Cortex of kidney (tissue), 1 donor: ENCODE measurements at places on chromosomes 7 and 10.

DNA sequence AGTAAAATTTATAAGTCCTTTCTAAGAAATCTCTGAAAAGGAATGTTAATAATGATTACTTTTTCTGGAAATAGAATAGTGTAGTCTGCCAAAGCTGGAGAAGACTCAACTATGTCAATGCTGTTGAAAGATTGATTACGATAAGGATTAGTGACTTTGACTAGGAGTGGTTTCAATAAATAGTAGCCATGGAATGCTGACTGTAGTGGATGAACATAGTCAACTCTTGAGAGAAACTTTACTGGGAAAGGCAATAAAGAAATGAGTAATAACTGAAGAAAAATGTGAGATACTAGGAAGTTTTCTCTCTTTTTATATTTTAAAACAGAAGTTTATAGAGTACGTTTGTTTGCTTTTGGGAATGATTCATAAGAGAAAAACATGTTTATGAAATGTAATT, 105.0 kb upstream of the CDK13 start:
- DNase-seq, result no peak

DNA sequence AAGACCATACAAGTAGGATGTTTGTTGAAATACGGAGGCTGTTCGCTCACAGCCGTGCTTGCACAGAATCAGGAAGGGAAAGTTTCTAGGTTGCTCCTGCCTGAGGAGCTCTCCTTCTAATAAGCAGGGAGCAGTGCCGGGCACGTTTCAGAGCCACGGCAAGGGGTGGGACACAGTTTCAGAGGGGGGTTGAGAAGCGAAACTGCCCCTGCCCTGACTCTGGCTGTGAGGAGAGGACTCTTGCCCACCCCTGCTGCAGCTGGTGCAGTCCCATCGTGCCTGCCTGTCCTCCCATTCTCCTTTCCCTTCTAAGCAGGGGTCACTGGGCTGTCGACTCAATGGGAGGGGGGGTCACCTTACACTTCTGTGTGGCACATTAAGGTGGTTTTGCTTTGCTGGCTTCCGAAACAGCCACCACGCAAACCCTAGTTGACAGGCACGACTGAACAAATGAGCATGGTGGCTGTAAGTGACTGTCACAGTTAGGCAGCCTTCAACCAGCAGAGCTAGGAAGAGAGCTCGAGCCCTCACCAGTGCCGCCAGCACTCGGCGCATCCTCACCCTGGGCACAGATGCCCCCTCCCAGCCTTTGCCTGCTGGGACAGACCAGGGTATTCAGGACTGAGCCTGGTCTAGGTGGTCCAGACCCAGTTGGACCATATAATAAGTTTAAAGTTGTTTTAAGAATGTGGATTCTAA, 37.5 kb downstream of the ZNF467 start:
- no peak for DNase-seq

DNA sequence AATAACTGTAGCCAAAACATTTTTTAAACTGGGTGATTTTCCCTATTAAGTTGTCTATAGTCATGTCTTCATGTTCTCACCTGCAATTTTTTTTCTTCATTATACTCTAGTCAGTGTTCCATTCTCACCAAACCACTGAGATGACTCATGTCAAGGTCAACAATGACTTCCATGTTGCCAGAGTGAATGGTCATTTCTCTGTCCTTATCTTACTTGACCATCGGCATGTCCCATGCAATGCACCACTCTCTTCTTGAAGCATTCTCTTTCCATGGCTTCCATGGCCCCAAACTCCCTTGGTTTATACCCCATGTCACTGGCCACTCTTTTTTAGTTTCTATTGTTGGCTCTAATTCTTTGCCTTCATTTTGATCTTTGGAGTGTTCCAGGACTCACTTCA, 173.9 kb downstream of the PPP1R17 start:
- DNase-seq, result no peak

GRCh38 chr10:72812415-72812752, 81.2 kb upstream of the OIT3 start:
- DNase-seq, result no peak

DNA sequence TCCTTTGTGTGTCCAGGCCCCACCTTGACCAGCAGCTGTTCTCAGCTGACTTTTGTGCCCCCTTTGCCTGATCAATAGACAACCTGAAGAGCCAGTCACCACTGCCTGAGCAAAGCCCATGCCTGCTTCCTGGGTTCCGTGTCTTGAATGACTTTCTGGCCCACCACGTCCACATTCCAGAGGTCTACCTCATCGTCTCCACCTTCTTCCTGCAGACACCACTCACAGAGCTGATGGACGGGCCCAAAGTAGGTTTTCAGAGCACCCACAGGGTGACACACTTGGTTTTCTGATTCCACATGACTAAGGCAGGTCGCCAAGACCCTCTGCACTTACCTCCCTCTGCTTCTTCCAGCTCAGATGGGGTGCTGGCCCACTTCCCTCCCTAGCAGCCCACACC, 126.8 kb downstream of the WDFY4 start:
- no peak for DNase-seq

DNA sequence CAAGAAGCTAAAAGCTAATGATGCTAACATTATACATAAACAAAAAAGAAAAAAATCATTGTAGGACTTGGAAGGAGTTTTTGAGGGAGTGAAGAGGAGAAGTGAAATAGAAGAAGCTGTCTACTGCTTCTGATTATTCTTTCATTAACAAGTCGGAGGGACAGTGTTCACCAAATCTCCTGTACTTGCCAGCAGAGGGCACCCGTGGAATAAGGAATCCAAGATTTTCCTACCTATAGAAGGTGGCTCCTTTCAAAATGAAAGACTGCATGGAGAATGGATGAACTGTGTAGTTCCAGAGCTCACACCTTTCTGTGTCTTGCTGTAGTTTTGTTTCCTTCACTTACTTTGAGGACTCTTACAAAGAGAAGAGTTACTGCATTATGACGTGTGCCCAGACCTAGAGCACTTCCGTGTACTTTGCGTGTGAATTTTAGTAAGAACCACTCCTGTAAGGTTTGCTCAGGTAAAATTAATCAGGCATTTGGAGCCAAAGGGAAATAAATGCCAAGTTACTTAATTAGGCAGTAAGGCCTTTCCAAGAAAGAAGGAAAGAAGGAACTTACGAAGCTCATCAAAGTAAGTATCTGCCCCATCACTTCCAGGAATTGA, 145.1 kb downstream of the SEMA3D start:
- no peak for DNase-seq

GRCh38 chr10:93993414-93993781, 333 bp upstream of the PLCE1 start:
- no peak for DNase-seq

DNA sequence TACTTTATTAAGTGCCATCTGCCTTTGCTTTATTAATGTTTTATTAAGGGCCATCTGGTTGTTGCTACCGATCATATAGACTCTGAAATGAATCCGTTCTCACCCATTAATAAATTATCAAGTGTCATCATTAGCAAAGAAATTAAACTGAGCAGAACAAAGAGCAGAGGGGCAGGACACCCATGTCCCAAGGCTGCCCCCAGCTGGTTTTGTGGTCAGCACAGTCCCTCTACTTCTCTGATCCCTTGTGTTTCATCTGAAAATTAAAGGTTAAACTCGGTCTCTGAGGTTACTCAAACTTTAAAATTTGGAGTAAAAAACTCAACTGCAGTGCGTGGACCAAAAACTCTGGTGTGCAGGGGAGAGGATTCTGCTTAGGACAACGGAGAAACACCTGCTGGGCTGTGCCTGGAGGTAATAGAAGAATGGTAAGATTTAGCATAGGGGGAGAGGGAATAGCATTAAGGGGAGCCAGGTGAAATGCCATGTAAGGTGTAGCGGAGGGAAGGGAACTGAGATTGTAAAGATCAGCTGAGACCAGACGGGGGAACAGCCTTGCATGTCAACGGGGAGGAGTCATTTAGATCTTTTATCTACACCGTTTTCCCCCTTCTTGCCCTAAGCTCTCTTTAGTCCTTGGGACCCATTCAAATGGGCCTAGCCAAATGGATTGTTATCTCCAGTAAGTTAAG, 10.8 kb upstream of the GSDME start:
- DNase-seq, result no peak

- no peak for DNase-seq
These were observed 62.0 kb downstream of the CCNY start for GRCh38 chr10:35398355-35398754.

DNA sequence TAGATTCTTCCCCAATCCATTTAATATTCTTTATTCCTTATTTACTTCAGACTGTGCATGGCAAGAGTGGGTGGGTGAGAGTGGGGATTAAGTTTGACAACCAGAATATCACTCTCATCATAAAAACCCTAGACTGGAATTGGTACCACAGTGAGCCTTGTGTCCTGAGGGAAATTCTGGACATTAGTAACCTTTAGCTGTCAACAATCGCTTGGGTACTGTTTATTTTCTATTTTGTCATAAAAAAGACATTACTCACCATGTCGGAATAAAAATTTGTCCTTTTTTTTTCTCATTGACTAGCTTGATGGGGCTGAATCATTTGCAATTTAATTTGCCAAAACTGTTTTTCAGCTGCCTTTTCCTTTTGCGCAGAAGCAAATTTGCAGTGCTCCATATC, 176.1 kb upstream of the SEMA3C start:
- DNase-seq, result no peak

DNA sequence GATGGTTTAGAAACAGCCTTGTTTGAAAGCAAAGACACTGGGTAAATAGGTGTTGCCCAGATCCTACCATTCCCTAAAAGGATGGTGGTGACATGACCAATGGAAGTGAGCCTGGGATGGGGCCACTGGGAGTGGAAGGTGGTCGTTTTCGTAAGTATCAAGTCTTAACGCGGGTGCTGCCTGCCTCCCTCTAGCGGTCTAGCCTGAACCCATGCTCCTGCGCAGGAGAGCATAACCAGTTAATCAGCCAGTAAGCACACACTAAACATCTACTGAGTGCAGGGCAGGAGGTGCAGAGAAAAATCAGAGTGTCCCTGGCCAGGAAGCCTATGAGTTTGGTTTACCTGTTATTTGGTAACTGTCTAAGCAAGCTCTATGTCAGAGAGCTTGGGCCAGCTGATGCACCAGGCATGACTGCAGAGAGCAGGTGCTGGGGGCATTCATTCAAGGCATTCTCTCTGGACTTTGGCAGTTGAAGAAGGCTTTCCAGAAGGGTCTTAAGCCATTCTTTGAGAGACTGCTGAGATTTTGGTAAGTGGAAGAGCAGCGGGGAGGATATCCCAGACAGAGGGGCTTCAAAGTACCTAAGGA, 930 bp downstream of the GARIN1A start:
- peak; percentile 11 for DNase-seq

GRCh38 chr7:88311675-88312036, 5.0 kb upstream of the STEAP4 start:
- DNase-seq, result no peak

- DNase-seq, result no peak
These were observed 77.4 kb upstream of the FRMD4A start for GRCh38 chr10:14408139-14408538.

- no peak for DNase-seq
These were observed 93.3 kb downstream of the CHST15 start for GRCh38 chr10:123999956-124000615.

- DNase-seq, result no peak
These were observed 24.3 kb downstream of the CTBP2 start for GRCh38 chr10:125136087-125136486.

- no peak for DNase-seq
These were observed 28.2 kb downstream of the COL26A1 start for GRCh38 chr7:101390901-101391301.

- no peak for DNase-seq
These were observed 18.1 kb downstream of the STRA8 start for GRCh38 chr7:135251496-135252391.

DNA sequence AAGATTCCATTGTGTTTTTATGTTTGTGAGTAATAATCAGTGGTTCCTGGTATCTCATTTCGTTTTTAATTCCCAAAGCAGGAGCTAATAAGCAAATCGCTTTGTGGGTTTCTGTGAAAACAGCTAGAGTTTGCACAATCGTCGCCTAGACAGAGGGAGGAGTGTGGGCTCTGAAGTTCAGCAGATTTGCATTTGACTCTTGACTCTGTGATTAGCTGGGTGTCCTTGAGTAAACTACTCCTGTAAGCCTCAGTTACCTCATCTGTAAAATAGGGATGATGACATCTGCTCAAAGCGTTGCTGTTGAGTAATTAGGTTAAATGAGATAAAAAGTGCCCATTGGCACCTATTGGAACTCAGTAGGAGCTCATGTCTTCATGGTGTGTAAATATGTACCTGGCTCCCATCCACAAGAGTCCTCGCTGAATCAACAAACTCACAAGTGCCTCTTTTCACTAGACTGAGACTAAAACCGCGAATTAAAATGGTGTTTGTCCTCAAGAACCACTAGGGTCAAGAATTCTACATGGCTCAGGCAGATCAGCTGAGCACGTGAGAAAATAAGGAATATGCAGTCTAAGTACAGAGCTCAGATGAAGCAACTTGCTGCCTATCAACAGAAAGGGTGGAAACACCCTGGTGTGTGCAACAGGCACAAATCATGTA, 385.8 kb upstream of the C7orf33 start:
- DNase-seq, result no peak

DNA sequence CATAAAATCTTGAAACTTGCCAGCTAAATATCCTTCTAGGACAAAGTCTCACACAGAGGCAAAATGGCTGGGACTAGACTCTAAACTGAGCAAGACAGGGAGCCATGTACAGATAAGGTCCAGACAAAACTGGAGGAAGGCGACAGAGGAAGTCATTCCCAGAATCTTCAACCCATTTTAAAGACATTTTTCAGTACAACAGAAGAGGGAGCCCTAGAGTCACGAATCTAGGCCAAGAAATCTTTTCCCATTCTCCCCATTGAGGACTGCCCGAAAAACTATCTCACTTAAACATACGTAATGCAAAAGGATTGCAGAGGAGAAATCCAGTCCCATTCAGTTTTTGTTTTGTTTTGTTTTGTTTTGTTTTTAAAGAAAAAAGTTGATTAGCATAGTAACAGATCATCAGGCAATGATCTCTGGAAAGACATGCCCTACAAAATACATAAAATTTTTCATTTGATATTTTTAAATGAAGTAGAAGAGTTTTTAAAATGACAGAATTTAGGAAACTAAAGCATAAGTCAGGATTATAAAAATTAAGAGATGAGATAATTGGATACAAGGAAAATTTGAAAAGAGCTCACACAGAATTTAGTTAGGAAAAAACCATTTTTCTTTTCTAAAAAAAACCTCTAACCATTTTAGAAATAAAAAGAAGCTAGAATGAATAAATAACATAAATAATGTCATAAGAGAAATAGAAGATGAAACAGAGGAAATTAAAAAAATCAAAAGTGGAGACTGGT, 16.9 kb upstream of the PRF1 start:
- no peak for DNase-seq

GRCh38 chr7:151345576-151346469, 4.2 kb downstream of the NUB1 start:
- DNase-seq, result no peak

DNA sequence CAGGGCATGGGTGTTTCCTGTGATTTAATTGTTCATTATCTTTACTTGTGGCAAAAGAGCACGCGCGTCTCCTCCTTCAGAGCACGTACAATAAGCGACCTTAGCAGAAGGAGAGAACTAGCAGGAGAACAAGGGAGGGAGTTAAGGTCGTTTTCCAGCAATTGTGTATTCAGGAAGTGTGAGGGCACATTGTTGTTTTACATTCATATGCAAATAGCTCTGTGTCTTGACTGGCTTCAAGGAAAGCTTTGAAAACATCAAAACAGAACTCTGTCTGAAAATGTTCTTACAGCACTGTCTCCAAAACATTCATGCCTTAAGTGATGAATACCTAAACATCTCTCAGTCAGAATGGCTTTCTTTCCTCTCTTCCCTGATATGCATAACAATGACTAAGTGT, 499.1 kb downstream of the ACTR3B start:
- no peak for DNase-seq

GRCh38 chr7:70585071-70585470, 546.9 kb upstream of the GALNT17 start:
- DNase-seq, result no peak

GRCh38 chr10:34589275-34589674, 225.8 kb downstream of the PARD3 start:
- no peak for DNase-seq
